A549 treated with DMSO at 1 μM for 4 hours (cell line): ENCODE measurements at places on chromosomes 12 and 14. TPM values are rescaled to one million over a fixed set of nuclear protein-coding genes. Genes with fewer than 3 reads are reported as not detected.

The OAS2 gene
- total RNA-seq: 0.16 to 0.37 TPM (median 0.27 TPM) in 4 of 5 replicates, not detected in the other

The MRPS35 gene
- 91.8 to 108 TPM (median 98.3 TPM) in 5 replicates for total RNA-seq

The DEPDC4 gene
- 1.3 to 2.0 TPM (median 1.4 TPM) in 5 replicates for total RNA-seq

The KRT80 gene
- total RNA-seq: 53.8 to 71.0 TPM (median 63.0 TPM) in 5 replicates

The LDHB gene
- total RNA-seq: 1,458 to 1,601 TPM (median 1,570 TPM) in 5 replicates

The KLRC2 gene
- total RNA-seq: 1.2 to 2.0 TPM (median 1.4 TPM) in 5 replicates

The KLHDC1 gene
- 0.12 to 0.29 TPM (median 0.24 TPM) in 5 replicates for total RNA-seq
